GM20000 (cell line): ENCODE measurements at places on chromosomes 11 and 22.

- DNase-seq: no peak
Observed at GRCh38 chr22:45227645-45228400, 12.9 kb downstream of the KIAA0930 start.

- DNase-seq: no peak
Observed at GRCh38 chr11:10379871-10380568, 75.0 kb upstream of the AMPD3 start.

- no peak for DNase-seq
Observed at GRCh38 chr22:44670220-44670988, 31.6 kb upstream of the PRR5 start.

GRCh38 chr11:11770296-11770695 lies 71.5 kb upstream of the USP47 start:
- no peak for DNase-seq

DNA sequence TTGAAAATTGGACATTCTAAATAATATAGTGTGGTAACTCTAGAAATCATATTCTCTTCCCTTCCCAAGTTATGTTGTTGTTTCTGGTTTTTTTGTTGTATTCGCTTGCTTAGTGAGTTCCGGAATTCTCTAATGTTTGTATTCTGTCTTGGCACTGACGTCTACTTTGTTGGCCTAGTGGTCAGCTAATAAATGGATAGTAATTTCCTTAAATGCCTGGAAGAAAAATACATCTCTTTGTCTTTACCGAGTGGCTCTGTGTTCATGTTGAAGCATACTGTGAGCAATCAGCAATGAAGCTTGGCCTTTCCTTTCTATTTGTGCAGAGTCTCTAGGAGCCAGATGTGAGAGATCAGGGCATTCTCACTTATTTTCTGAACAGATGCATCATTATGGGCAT lies 1225.7 kb downstream of the JRKL start:
- no peak for DNase-seq

- no peak for DNase-seq
Observed at GRCh38 chr11:68028802-68029545, 1.5 kb upstream of the NDUFS8 start.

DNA sequence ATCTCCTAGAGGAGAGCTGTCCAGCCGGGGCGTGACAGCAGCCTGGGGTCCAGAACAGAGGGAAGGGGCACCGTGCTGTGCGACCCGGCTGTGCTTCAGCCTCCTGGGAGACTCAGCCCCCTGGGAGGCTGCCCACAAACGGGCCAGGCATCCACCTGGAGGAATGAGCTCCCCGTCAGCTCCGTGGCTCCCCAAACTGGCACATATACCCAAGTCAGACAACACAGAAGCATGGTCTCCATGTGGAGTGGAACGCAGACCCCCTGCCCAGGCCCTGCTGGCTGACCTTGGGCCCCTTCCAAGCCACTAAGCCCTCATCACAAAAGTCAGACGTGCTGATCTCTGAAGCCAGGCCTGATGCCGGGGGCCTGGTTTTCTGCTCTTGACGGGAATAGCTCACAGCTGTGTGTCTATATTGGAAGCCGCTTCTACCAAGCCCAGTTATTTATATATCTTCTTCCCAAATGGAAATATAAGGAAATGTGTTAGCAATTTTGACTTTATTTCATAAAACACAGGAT lies 91.7 kb downstream of the BRD1 start:
- no peak for DNase-seq
